ENCODE measurements at places on chromosomes 1 and 21.

DNA sequence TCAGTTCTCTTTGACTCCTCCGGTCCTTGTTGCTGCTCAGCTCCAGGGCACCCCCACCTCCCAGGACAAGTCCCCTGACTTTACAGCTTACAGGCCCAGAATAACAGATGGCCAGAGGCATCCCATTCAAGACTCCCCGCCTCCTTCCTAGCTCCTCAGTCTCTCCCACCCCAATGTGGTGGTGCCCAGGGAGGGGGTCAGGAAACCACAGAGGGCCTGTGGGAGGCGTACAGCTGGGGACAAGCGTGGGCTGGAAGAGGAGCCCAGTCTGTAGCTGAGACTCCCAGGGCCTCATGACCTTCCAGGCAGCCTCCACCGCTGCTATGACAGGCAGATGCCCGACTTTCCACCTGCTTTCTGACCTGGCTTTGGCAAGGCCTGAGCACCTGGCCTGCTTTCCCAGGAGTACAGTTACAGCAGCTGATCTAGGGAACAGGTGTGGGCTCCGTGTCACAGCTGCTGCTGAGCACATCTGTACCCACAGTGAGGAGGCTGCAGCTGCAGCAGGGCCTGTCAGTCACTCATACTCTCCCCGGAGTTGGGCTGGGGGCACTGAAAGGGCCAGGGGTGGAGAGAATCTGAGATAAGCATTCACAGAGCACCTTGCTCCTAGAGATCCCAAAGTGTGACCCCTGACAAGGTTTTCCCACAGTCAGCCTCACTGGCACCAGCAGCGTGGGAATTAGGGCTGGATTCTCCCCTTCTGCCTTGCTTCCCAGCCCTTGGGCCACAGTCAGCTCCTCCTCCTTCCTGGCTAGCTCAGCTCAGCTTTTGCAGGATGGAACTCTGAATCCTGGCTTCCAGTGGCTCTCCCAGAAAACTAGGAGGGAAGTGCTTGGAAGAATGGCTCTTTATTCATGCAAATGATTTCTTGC, 7.1 kb upstream of the NAV1 start:
- no peak for DNase-seq

GRCh38 chr21:37006486-37007291, at the start of gene RIPPLY3:
Gene RIPPLY3, plus strand, starts transcription at chr21:37006702. Its CDS starts 71 bp downstream, at chr21:37006773.
- DNase-seq: peak; percentile 40

DNA sequence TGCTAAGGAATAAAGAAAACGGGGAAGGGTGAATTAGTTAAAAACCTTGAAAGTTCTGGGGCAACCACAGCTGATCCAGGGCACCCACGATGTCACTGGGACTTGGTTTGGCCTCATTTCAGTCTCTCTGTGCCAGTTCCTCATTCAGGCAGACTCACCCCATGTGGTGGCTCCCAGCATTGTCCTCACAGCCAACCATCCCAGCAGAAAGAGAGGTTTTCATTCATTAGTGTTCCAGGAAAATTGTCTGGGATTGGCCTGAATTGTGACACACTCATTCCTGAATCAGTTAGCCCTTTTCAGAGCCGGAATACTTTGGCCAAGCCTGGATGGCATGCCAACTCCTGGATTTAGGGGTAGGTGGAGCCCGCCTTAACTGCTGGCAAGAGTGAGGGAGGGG, 367.7 kb downstream of the PRDM2 start:
- no peak for DNase-seq

GRCh38 chr1:6494627-6495026, 3.2 kb upstream of the PLEKHG5 start:
- no peak for DNase-seq

DNA sequence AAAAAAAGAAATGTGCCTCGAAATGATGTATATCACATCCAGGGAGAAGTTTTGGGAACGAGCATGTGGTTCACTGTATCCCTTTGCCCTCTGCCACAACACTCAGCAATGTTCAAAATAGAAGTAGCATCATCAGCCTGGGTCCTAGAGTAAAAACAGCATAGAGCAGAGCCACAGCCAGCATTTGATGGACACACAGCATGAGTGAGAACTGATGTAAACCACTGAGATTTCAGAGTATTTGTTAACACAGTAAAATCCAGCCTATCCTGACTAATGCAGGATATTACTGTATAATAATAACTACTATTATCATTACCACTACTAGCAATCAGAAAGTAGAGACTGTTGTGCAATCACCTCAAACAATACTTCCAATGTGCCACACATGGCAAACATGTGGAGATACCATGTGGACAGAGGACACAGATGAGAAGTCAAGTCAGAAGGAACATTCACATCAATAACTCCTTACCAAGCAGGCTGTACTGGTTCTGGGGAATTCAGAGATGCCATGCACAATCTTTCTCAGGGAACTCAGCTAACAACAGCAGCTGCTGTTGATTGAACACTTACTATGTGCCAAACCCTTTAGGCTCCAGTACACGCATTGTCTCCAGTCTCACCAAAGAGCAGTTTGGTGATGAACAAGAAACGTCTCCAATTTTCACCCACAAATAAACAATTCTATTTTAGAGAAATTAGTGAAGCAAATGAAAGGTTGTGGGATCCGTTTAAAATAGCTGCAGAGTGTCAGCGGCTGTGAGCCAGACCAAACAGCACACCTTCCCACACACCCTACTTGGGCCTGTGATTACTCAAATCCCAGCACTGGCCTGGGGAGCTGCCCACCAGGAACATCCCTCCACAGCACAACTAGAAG, 16.6 kb upstream of the GFI1 start:
- no peak for DNase-seq

DNA sequence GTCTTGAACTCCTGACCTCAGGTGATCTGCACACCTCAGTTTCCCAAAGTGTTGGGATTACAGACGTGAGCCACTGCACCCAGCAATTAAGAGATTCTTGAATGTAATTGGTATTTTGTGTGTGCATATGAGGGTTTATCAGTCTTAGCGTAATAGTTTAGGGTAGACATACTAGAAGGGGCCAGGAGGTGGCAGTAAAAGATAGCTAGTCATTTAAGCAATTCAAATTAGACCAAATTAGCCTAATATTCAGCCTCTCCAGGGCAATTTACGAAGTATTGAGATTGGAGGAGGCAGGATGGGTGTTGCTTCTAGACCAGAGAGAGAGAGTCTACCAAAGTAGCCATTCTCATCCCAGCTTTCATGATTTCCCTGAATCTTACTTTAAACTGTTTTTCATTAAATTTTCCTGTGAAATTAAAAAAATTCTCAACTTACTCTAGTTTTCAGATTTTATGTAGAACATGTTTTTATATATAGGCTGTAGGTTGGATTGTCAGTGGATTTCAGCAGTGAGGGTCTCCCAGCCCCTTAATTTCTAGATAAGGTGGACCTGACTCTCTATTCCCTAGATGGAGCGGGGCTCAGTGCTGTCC, 119.7 kb downstream of the HHAT start:
- peak; percentile 66 for DNase-seq

GRCh38 chr1:92577261-92577895, 90.7 kb upstream of the GFI1 start:
- DNase-seq: no peak

DNA sequence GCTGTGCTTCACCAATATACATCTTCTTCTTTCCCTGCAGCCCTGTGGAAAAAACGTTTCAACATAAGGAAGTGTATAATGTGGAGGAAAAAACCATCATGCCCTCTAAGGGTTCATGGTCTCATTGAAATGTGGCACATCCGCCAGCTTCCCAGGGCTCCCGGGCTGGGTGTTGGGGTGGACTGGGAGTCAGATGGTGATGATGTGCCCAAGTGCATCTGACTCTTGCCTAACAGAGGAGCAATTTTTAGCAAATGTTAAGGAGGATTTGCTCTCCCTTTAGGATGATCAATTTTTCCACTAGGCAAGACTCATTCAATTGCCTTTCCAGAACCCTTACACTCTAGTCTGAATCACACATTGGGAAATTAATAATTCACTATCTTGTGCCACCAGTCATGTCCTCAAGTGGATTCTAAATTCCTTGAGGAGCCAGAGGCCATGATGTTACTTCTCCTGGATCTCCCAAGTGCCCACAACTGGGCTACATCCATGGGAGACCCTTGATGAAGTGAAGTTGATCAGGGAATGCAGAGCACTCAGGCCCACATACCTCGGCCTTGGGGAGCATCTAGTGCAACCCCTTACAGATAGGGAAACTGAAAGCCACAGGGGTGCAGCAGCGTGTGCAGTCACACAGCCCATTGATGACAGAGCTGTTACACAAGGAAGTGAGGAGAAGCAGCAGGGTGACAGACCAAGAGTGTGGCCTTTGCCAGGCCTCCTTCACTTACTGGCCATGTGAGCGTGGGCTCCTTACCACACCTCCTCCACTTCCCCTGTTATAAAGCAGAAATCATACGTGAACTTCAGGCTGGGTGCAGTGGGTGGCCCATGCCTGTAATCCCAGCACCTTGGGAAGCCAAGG, 100.0 kb upstream of the SLC44A3 start:
- DNase-seq: no peak

DNA sequence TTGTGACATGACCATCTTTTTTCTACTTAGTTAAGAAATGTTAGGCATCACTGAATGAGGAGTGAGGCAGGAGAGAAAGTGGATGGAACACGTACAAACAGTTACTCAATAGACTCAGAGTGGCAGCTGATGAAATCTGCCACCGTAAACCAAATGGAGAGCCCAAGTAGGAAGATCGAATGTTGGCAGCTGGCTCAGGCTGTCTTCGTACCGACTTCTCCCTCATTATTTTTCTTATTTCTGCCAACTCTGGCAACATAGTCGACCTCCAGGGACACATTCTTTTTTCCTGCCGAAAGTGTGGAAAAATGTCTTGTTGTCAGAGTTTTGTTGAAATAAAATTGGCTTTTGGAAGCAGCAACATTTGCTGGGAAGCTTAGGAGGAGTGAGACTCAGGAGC, 143.3 kb downstream of the GREM2 start:
- no peak for DNase-seq

GRCh38 chr21:45578176-45578801, 36.0 kb upstream of the SLC19A1 start:
- no peak for DNase-seq

DNA sequence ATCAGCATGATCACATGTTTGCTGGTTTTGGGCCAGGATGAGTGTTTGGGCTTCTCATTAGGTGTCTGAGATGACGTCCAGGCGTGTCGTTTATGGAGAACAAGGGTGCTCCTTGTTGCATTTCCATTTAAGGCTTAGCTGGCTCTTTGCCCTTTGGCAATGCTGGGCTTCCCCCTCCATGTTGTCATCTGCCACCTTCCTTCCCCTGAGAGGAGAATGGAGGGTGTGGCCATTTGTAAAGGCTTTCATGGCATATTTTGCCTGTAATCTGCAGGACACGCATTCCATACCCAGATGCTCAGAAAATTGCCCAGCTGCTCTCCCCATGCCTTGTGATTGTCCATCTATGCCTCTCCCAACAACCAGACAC, 27.7 kb downstream of the PKP1 start:
- no peak for DNase-seq

GRCh38 chr1:115136106-115136505, 46.8 kb upstream of the TSPAN2 start:
- DNase-seq: no peak

DNA sequence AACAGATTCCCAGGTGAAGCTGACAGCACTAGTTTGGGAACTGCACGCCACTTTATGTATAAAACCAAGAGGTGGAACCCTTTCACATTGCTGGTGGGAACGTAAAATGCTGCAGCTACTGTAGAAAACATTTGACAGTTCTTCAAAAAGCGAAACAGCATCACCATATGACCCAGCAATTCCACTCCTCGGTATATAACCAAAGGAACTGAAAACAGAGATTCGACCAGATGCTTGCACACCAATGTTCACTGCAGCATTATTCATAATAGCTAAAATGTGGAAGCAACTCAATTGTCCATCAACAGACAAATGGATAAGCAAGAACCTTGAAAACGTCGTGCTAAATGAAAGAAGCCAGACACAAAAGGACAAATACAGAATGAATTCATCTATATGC, 17.5 kb downstream of the RSPH1 start:
- no peak for DNase-seq

GRCh38 chr1:54331091-54331772, 75.0 kb downstream of the SSBP3 start:
- no peak for DNase-seq

- DNase-seq: no peak
These were observed 81.6 kb upstream of the IVNS1ABP start for GRCh38 chr1:185398599-185398998.

DNA sequence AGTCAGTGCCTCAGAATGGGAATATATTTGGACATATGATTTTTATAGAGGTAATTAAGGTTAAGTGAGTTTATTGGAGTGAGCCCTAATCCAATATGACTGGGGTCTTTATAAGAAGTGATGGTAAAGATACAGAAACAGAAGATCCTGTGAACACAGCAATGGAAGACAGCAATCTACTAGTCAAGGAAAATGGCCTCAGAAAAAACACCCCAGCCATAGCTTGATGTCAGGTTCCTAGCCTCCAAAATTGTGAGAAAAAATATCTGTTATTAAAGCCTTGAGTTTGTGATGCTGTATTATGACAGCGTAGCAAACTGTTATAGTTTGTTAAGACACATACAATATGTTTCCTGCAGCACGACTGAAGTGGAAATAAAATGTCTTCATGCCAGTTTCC, 72.2 kb downstream of the JMJD4 start:
- DNase-seq: no peak

DNA sequence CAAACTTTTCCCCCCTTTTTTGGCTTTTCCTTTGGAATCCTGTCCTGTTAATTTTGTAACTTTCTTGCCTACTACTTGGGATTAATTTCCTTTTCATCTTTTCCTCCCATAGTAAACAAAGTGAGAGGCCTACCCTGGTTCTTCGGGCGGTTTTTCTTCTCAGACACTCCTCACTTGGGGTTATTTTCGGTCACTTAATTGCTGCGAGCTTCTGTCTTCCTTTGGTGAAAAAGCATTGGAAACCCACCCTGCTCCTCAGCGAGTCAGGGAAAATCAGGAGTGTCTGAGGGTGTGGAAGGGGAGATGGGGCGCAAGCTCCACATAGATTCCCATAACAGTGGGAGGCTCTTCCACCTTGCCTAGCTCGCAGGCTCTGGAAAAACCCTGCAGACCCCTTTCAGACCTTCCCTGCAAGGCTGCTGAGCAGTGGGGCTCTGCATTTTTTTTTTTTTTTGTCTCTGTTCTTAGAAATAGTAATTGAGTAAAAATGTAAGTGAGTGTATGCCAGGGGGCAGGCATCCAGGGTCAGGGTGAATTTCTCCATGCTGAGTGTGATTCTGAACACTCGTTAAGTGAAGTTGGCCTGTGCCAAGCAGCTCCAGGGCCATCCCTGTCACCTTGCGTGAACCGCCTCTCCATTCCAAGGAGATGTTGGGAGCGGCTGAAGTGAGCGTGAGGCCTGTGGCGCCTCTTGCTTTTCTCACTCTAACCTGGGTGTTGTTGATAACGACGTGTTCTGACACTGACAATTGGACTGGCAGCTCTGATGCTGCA, 20.3 kb downstream of the TGFB2 start:
- no peak for DNase-seq

GRCh38 chr1:47680815-47681475, 243.1 kb downstream of the FOXD2 start:
- DNase-seq: no peak

- DNase-seq: no peak
These were observed 1.8 kb downstream of the ARPC5 start for GRCh38 chr1:183633676-183634343.

GRCh38 chr1:38128926-38129453, 82.4 kb upstream of the POU3F1 start:
- no peak for DNase-seq

- no peak for DNase-seq
These were observed 44.2 kb downstream of the OSBPL9 start for GRCh38 chr1:51661081-51661518.

- DNase-seq: peak; percentile 69
These were observed at the start of gene SPOCD1 for GRCh38 chr1:31815752-31816500. Gene SPOCD1, minus strand, starts transcription at chr1:31816022. Its CDS starts 689 bp downstream, at chr1:31815333.
